Panc1 (cell line): ENCODE measurements at places on chromosomes 11 and 22. TPM values are rescaled to one million over a fixed set of nuclear protein-coding genes. Genes with fewer than 3 reads are reported as not detected.

The ENTHD1 gene
- not detected for total RNA-seq

The MMP27 gene
- not detected for total RNA-seq

The LDHAL6A gene
- not detected for total RNA-seq

The MUS81 gene
- total RNA-seq = 140 TPM

The COPB1 gene
- total RNA-seq = 123 TPM

The SLC22A6 gene
- total RNA-seq = not detected

The CNGA4 gene
- 0.62 TPM for total RNA-seq

The TEF gene
- 7.8 TPM for total RNA-seq

The MAJIN gene
- total RNA-seq = not detected

The OR8D1 gene
- total RNA-seq = not detected

The IGLL1 gene
- total RNA-seq = not detected

The USP2 gene
- total RNA-seq = 3.1 TPM

The RNF215 gene
- total RNA-seq = 35.8 TPM

The ADAMTS15 gene
- total RNA-seq = 39.9 TPM

The EIF3L gene
- total RNA-seq = 211 TPM

The ELFN2 gene
- 2.9 TPM for total RNA-seq

The PRRG4 gene
- 0.87 TPM for total RNA-seq

The GGT1 gene
- total RNA-seq = 2.6 TPM

The CREB3L1 gene
- total RNA-seq = 35.6 TPM

The HEPN1 gene
- total RNA-seq = not detected

The SCN3B gene
- total RNA-seq = 0.10 TPM

The MRGPRX3 gene
- not detected for total RNA-seq

The CSNK2A3 gene
- total RNA-seq = 2.6 TPM

The TECTA gene
- 0.15 TPM for total RNA-seq

The LRRC32 gene
- total RNA-seq = 0.15 TPM

The OR51B2 gene
- not detected for total RNA-seq

The CELSR1 gene
- 30.7 TPM for total RNA-seq

The ANO1 gene
- 2.3 TPM for total RNA-seq

The VPS37C gene
- total RNA-seq = 24.0 TPM

The C1QTNF5 gene
- total RNA-seq = not detected

The NAALADL1 gene
- total RNA-seq = 0.23 TPM

The CKAP5 gene
- 191 TPM for total RNA-seq

The RIC3 gene
- total RNA-seq = 4.2 TPM

The ELMOD1 gene
- total RNA-seq = 2.1 TPM

The OVOL1 gene
- total RNA-seq = 0.23 TPM

The OR4A16 gene
- total RNA-seq = not detected

The NNMT gene
- total RNA-seq = 1.7 TPM

The FERMT3 gene
- total RNA-seq = 2.9 TPM

The FXYD6 gene
- total RNA-seq = 0.54 TPM

The GLYATL1 gene
- total RNA-seq = not detected

The DBX1 gene
- total RNA-seq = not detected

The GNB1L gene
- 12.2 TPM for total RNA-seq

The PRDM11 gene
- total RNA-seq = 27.4 TPM
